ENCODE measurements at places on chromosomes 4 and X.

GRCh38 chr4:104418286-104418685 lies 76.4 kb downstream of the CXXC4 start:
- no peak for DNase-seq

- DNase-seq = no peak
These were observed 23.2 kb upstream of the MXD4 start for GRCh38 chr4:2284934-2285612.

GRCh38 chrX:135707880-135708279 lies 5.6 kb upstream of the CT45A1 start:
- DNase-seq = peak; percentile 4

- DNase-seq = no peak
These were observed 88.8 kb upstream of the HPRT1 start for GRCh38 chrX:134371133-134371532.

- no peak for DNase-seq
These were observed 11.5 kb upstream of the GPM6B start for GRCh38 chrX:13828392-13828791.

GRCh38 chr4:156575430-156576073 lies 396.0 kb downstream of the PDGFC start:
- DNase-seq = no peak

- no peak for DNase-seq
These were observed 71.1 kb upstream of the PPP3CA start for GRCh38 chr4:101418466-101418865.

GRCh38 chrX:18624599-18624998 lies 47.3 kb downstream of the RS1 start:
- no peak for DNase-seq

- no peak for DNase-seq
These were observed 108.0 kb upstream of the LEF1 start for GRCh38 chr4:108276690-108277089.

DNA sequence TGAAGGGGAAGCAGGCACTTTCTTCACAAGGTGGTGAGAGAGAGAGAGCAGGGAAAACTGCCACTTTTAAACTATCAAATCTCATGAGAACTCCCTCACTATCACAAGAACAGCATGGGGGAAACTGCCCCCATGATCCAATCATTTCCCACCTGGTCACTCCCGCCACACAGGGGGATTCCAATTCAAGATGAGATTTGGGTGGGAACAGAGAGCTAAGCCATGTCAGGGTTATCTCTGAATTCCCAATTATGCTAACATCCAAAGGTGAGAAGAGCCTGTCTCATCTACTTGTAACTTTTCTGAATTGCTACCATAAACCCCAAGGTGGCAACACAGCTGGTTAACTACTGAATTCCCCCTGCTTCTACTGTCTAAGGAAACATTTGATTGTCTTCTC lies 758.5 kb downstream of the ADGRL3 start:
- no peak for DNase-seq

DNA sequence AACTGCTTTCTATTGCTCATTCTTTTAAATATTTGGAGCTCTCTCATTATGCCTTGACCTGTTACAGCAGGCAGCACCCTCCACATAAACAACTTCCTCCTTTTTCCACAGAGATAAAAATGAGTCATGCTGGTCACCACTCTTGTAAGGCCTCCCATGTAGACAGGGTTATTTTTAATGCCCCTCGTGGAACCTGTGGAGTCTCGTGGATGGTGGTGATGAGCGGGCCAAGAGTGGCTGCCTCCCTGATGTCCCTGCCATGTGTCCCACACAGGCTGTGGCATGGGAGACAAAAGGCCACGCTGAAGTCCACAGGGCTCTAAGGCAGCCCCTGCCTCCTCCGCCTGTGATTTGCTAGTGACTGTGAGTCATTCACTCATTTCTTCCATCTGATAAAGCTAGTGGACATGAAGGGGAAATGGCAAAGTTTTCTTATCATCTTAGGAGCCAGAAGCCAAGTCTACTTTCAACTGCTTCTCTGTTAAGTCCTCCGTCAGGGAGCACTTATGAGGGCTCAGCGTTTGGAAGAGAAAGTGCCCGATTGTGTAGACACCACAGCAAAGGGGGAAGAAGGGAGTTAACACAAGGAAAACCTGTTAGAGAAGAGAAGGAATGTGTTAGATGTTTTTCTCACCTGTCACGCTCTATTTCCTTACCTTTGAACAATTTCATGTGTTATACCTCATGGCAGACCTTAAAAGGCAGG lies 121.6 kb upstream of the FAT1 start:
- DNase-seq = no peak
